ENCODE measurements at places on chromosomes 3 and 15.

- DNase-seq = no peak
Observed at GRCh38 chr3:141379250-141379966, 11.1 kb downstream of the ZBTB38 start.

DNA sequence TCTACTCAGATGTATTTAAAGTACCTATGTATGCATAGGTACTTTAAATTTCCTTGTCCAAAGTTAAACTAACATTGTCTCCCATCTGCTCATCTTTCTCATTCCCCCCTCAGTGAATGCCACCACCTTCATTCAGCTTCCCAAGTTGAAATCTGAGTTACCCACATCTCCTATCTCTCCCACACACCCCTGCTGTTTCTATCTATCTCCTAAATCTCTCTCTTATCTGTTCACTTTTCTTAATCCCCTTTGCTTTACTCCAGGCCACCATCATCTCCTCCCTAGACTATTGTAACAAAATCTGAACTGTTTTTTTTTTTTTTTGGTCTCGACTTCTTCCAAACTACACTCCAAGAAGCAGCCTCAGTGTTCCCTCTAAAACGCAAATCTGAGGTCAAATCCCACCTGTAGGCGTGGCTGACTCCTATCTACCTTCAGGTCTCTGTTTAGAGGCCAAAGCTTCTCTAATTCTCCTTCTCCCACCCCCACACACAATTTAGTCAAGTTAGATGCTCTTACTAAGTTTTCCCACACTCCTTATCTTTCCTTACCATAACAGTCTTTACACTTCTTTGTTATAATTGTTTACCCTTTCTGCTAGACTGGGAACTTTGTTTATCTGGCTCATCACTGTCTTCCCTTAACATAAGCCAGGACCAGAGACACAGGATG lies 3.5 kb upstream of the NEO1 start:
- DNase-seq = no peak

DNA sequence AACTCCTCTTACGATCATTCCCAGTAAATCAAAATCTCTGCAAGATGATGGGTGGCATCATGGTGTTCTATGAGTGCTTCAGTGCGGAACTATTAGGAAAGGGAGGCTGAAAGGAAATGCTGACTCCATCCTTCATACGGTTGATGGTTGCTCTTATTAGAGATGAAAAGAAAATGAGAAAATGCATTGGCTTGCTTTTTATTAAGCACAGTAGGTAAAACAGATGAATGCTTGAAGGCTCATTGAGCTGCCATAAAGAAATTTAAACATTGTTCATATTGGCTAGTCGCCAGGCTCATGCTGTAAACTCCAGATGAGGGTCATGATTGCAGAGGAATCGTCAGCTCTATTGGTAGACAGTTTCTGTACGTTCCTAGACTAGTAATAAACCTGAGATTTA lies 115.8 kb downstream of the EPHA3 start:
- DNase-seq = no peak

- no peak for DNase-seq
Observed at GRCh38 chr3:10090179-10090578, 17.9 kb downstream of the FANCD2OS start.

DNA sequence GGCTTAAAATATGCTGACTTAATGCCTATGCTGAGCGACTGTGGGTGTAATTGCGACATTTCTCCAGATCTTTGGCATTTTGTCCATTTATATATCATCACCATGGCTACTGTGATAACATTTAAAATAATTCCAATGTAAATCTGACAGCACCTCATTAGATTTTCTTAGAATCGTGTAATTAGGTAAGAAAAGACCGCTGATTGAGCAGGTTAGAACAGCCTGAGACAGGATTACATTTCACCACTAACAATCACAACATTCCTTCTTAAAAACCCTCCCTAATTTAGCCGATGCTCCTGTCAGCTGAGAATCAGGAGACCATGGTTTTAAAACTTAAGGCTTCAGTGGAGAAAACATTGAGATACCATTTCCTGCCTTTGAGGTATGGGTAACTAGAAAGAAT lies 455.3 kb upstream of the PDZRN3 start:
- DNase-seq = no peak

DNA sequence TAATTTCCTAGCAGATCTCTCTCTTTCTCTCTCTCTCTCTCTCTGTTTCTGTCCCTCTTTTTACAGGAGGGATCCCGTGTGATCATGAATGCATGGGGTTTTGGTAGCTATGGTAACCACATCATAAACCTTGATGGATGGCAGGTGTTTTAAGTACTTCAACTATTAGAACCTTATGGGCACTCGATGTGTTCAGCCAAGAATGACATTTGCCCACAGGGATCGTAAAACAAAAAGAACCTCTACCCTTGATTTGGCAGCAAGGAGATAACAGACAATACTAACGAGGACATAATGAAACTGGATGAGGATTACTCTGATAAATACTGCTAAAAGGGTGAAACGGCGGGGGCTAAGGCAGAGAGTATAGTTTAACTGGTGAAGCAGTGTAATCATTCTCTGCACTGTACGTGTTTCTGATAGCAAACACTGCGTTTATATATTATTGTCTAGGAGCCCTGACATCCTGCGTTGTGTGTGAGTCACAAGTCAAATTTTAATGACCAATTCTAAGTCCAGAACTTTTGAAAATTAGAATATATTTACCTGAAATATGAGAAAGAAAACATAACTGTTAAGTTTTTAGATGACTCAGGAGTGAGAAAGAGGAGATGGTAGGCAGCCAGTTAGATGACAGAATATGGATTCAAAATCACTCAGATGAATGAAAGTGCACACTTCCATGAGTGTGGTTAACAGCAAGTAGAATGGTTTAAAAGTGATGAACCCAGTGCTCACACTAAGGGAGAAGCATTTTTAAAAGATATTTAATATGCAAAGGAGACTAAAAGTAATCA lies 80.3 kb downstream of the OTOL1 start:
- no peak for DNase-seq

- no peak for DNase-seq
Observed at GRCh38 chr3:67418426-67419217, 235.8 kb downstream of the SUCLG2 start.

DNA sequence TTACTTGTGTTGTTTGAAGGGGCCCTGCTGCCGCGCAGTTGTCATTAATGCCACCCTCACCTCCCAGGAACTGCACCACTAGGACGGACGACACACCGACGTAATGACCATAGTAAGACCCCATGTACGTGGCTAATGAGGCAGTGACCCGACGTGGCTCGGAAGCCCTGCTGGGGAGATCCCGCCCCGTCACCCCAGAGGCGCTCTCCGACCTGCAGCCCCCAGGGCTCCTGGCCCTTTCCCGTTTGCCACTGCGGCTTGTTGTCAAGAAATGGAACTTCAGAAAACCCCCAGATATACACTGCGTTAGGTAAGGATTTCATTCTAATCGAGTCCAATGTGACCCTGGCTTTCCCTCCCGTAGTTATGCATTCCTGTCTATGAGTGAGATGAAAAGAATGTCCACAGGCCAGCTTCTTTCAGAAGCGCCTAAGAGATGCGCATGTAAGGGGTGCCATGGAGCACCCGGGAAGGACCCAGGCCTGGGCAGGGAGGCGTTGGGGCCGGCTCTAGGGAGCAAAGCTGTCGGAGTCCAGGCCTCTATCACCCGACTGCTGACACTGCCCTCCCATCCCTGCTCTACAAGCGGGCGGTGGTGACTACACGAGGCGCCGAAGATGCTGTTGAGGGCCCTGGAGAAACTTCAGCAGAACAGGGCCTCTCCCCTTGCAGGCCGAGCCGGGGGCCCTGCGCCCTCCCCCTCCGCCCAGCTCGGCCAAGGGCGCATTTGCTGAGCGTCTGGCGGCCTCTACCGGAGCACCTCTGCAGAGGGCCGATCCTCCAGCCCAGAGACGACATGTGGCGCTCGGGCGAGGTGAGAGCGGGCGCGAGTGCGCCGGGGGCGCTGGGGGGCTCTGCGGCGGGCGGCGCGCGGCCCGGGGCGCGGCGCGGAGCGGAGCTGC lies at the start of gene GABRA5:
GABRA5 (plus strand) TSS at position 765 of the 902 bp plus-strand sequence. CDS start 2,187 bp downstream, outside the sequence.
- no peak for DNase-seq

DNA sequence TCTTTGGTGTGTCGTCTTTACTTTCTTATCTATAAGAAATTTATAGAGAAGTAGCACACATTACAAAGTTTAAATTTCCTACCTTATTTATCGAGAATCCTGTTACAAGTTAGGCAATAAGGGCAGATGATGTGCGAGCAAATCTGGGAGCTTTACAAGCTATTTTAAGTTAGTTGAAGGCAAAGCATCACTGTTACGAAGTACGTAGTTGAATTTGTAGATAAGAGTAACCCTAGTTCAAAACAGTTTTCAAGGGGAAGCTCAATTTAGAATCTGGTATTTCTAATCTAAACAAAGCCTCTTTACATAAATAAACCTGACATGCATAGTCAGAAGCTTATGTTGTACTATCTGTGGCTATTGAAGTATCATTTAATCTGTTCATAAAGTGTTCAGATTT lies 8.4 kb downstream of the KBTBD8 start:
- DNase-seq = no peak

GRCh38 chr15:66196602-66197001 lies 56.9 kb downstream of the MEGF11 start:
- no peak for DNase-seq

- DNase-seq = no peak
Observed at GRCh38 chr3:194176274-194176991, 40.5 kb downstream of the HES1 start.

GRCh38 chr3:136105044-136105443 lies 91.1 kb downstream of the MSL2 start:
- DNase-seq = no peak

GRCh38 chr3:122002611-122003010 lies 19.4 kb downstream of the ILDR1 start:
- no peak for DNase-seq

- DNase-seq = peak; percentile 73
Observed at GRCh38 chr3:48595526-48596121, 495 bp upstream of the COL7A1 start.

DNA sequence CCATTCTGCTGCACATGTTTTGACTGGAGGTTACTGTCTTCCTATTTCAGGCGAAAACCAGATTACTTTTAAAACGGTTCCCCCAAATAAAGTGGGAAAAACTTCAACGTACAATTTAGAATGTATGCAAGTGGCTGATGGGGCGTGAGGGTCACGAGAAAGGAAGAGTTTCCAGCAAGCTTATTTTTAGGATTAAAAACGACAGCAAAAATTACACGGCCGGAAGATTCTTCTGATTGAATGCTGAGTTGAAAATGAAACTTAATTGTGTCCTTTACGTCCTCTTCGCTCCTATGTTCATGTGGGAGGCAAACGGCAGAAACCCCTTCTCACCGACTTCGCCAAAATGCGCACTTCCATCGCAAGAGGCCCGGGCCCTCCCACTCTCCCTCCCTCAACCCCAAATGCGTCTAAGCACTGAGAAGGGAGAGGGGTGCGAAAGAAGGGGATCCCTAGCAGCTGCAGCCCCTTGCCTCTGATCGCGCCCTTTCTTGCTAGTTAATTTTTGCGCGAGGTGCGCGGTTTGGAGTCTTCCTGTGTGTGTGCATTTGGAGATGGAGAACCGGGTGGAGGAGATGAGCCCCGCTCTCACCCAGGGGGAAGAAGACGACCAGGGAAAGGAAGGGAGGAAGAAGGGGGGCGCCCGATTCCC lies 656 bp downstream of the CD47 start:
- DNase-seq = peak; percentile 12

DNA sequence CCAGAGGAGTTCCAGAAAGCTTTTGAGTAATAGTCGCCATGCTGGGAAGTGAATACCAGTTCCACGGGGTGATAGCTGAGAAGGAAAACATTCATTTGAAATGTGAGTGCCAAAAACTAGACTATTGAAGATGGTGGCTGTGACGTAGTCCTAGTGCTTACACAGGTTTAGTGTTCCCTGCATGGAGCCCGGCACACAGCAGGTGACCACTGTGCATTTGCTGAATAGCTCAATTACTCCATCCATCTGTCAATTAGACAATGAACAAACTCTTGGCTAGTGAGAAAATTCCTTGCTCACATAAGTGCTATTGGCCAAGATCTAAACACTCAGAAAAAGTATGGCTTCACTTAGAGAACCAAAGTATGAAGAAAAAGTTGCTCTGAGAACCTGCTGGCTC lies 448.1 kb upstream of the WNT5A start:
- DNase-seq = no peak

DNA sequence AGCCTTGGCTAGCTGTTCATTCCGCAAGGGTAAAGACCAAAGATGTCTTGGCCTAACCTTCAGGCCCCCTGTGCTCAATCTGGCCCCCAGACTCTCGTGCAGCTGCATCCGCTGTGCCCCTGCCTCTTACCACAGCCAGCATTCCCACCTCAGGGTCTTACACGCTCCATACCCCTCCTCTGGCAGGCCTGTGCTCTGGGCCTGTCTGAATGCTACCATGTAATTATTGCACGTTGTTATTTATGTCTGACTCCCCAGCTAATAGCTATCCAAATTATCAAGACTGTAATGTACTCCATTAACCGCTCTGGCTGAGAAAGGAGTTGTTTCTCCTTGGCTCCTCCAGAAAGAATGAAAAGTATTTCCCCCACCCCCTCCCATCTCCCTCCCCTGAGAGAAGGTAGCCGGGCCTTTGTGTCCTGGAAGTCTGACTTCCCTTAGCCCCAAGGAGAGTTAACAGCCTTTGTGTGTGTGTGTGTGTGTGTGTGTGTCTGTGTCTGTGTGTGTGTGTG lies 54.5 kb upstream of the UBE2E1 start:
- DNase-seq = no peak

- no peak for DNase-seq
Observed at GRCh38 chr15:60594071-60594470, 115.1 kb upstream of the ICE2 start.

GRCh38 chr3:100761951-100762350 lies 52.7 kb downstream of the TFG start:
- DNase-seq = no peak

- DNase-seq = no peak
Observed at GRCh38 chr15:85839643-85840042, 44.9 kb upstream of the KLHL25 start.

DNA sequence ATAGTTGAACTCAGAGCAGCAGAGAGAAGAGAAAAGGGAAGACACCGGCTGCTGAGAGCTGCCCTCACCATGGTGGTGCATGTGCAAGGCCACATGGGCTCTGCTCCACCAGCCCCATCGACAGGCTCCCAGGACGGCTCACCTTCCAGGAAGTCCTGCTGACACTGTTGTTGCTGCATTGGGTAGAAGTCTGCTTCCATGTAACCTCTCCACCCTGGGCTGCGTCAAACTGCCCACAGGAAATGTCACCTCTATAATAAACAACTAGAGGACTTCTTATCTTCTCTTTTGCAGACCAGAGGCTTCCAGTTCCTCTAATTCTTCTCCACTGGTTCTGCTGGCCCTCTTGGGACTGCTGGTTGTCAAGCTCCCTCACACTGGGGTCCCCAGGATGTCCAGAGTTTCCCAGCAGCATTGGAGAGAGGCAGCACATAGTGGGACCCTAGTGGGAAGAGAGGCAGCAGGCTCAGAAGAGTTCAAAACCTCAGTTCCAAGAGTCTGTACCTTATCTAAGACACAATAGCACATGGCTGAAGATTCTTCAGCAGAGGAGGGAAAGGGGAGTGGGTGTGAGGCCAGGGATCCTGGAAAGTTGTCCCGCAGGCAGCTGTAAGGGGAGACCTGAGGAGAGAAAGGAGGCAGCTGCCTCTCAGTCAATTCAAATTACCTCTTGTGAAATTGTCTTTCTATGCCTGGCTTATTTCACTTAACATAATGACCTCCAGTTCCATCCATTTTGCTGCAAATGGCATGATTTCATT lies 5.8 kb upstream of the CCR3 start:
- DNase-seq = no peak
